Activated CD4-positive, alpha-beta T cell treated with anti-CD3 and anti-CD28 coated beads, Interleukin-2, amount 50 U/mL, for 48 hours (primary cell): ENCODE measurements at places on chromosomes 1 and 21.
A peak's percentile ranks its signal among the peaks of the same experiment; 100 is the strongest.

DNA sequence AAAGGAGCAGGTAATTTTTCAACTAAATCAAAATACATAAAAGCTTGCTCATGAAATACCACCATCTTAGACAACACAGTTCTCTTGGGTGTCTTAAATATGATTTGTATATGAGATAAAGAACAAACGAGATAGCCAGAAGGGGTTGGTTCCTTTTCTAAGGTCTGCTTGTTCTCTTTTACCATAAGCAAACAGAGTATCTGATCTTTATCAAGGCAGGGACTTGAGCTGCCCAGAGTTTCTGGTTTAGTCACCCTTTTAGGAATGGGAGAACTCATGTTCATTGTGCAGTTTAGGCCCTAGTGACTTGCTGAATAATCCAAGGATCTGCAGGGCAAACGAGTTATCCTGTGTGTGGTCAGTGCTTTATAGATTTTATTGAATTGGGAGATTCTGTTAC lies 3.0 kb upstream of the SUCO start:
- DNase-seq: no peak

DNA sequence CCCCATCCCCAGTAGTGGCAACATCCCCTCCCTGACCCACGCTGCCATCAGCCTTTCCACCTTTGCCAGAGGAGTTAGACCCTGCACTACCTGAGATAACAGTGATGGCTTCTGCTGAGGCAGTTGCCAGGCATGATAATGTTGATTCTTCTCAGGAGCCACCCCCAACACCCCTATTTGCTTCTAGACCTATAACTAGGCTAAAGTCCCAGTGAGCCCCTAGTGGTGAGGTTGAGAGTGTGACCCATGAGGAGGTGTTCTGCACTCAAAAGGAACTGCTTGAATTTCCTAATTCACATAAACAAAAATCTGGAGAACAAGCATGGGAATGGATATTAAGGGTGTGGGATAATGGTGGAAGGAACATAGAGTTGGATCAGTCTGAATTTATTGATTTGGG lies 159.6 kb upstream of the COL11A1 start:
- DNase-seq: no peak

GRCh38 chr1:119914071-119914470 lies 17.8 kb upstream of the ADAM30 start:
- no peak for DNase-seq

DNA sequence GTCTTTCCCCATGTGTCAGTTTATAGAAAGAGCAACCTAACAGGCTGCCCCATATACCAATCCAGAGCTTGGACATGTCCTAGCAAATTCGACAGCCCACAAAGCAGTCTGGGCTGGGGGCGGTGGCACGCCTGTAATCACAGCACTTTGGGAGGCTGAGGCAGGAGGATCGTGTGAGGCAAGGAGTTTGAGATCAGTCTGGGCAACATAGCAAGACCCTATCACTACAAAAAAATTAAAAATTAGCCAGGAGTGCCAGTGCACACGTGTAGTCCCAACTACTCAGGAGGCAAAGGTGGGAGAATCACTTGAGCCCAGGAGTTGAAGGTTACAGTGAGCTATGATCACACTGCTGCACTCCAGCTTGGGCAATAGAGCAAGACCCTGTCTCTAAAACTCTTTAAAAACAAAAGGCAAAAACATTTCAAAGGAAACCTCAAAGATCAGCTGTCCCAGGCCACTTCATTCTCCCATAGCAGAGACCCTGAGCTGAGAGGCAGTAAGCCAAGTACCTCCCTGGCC lies 54.4 kb downstream of the SETD4 start:
- no peak for DNase-seq

DNA sequence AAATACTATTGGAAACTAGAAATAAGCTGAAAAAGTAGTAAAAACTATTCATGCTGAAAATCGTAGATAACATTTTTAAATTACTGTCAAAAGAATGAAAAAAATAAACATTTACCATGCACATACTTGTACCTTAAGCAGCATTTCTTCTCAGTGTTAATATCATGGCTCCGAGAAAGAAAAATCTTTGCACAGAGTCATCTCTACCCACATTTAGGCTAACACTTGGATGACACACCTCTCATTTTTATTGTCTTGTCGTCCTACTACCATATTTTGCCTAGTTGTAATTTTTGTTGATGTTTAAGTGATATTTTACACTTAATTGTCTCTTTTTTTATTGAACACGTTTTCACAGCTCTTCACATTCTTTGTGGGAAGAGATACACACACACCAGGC lies 1.7 kb upstream of the TNFSF4 start:
- no peak for DNase-seq

- DNase-seq: no peak
Measured at GRCh38 chr21:33157303-33157702, 72.4 kb upstream of the IFNAR2 start.

GRCh38 chr21:34197561-34197960 lies 124.2 kb downstream of the MRPS6 start:
- DNase-seq: no peak

DNA sequence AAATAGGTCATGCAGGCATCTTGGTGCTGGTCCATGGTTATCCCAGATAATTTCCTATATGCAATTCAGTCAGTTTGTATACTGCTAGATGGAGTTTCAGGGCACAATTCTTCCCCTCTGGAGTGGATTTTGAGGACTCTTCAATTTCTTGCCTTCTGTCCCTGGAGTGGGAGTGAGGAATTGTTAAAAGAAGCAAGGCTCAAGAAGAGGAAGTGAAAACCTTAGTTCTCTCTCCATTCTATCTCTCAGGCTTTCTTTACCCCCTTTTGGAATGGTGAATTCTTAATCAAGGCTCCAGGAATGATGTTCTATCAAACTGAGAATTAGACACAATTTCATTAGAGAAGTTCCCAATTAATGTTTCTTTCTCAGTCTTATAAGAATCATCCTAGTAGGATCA lies 67.1 kb downstream of the RWDD3 start:
- DNase-seq: no peak

- DNase-seq: no peak
Measured at GRCh38 chr1:204418174-204419063, 6.8 kb upstream of the PPP1R15B start.

DNA sequence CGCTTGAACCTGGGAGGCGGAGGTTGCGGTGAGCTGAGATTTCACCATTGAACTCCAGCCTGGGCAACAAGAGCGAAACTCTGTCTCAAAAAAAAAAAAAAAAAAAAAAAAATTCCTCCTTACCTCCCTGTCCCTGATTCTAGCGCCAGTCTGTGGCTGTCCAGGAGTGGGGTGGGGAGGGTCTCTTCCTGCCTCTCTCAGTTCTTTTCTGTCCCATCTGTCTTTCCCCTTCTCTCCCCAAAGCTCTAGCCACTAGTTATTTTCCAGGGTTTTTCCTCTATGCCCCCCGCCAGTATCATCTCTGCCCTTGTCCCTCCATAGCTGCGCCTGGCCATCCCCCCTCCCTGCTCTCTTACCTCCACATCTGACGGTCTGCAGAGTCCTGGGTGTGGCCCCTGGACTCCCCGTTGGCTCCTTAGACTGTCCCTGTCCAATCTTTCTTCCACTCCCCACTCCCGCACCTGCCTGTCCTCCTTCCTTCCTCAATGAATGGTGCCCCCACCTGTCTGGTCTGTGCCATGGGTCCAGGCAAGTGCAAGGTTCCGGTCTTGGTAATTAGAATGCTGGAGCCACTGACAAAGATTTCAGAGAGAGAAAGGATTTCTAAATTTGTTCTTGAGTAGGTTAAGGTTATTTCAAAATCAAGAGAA lies 1.6 kb upstream of the TMEM63A start:
- DNase-seq: no peak

DNA sequence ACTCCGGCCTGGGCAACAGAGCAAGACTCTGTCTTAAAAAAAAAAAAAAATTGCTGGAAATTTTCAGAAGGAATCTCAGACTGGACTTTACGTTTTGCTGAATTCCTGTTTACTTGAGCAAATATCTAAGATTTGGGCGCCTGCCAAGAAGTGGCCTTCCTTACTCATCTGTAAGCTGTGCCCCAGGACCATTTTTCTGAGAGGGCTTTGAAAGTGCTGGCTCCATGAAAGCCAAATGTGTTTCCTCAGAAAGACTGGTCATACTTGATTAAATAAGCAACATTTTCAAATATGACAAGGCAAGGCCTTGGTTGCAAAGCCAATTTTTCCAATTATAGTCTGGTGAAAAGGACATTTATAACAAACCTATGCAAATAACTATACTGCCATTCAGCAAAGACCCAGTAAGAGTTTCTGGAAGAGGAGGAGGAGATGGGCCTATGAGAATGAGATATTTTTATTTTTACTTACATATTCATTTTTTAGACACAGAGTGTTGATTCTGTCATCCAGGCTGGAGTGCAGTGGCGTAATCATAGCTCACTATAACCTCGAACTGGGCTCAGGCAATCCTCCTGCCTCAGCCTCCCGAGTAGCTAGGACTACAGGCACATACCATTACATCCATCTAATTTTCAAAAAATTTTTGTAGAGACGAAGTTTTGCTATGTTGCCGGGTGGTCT lies 56.3 kb upstream of the HTR1D start:
- DNase-seq: no peak

DNA sequence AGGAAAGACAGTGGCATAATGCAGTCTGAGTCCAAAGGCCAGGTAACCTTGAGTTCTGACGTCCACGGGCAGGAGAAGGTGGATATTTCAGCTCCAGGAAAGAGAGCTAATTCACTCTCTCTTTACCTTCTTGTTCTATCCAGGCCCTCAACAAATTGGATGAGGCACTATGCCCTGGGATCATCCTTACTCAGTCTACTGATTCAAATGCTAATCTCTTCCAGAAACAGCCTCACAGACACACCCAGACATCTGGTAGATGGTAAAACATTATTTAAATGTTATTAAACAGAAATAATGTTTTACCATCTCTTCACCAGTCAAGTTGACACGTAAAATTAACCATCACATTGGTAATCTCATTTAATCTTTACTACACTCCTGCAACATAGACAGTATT lies 73.0 kb downstream of the RBM11 start:
- no peak for DNase-seq

GRCh38 chr1:14750490-14750889 lies 152.0 kb downstream of the KAZN start:
- no peak for DNase-seq

- no peak for DNase-seq
Measured at GRCh38 chr1:24874056-24874455, 56.0 kb downstream of the RUNX3 start.

GRCh38 chr1:115604508-115604907 lies 37.3 kb upstream of the VANGL1 start:
- DNase-seq: no peak

GRCh38 chr1:180966312-180966711 lies 53.6 kb downstream of the KIAA1614 start:
- DNase-seq: no peak

GRCh38 chr1:27342778-27343638 lies 1.2 kb downstream of the SYTL1 start:
- peak; percentile 66 for DNase-seq

DNA sequence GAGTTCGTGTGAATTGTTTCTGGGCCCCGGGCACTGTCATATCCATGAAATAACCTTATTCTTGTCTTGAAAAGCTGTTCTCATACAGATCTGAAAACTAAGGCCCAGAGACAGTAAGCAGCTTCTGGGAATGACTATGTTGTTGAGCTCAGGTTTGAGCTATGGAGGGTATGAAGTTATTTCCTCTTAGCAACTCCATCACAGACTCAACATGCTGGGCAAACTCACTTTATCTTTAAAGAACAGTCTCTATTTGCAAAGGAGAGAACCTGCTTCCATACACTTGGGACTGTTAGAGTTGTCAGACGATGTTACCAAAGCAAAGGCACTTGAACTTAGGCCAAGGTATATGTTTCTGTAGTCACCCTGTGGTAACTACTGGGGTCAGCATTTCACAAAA lies 90.0 kb downstream of the GPR88 start:
- no peak for DNase-seq

DNA sequence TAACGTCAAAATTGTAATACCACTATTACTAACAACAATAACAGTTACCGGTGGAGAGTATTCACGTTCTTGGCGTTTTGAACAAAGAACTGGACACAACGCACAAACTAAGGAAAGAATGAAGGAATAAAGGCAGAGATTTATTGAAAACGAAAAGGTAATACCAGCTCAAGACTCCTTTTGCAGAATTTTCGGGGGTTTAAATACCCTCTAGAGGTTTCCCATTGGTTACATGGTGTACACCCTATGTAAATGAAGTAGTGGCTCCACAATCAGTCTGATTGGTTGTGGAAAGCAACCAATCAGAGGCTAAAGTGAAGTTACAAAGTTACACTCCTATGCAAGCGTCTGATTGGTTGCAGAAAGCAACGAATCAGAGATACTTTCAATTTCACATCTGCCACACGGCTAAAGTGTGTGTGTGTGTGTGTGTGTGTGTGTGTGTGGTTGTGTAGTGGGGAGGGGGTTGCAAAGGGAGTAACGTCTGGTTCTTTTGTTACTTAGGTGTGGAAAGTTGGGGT lies 1.1 kb upstream of the GTF2B start:
- no peak for DNase-seq

- DNase-seq: no peak
Measured at GRCh38 chr1:86788300-86789206, 84.2 kb downstream of the SH3GLB1 start.

DNA sequence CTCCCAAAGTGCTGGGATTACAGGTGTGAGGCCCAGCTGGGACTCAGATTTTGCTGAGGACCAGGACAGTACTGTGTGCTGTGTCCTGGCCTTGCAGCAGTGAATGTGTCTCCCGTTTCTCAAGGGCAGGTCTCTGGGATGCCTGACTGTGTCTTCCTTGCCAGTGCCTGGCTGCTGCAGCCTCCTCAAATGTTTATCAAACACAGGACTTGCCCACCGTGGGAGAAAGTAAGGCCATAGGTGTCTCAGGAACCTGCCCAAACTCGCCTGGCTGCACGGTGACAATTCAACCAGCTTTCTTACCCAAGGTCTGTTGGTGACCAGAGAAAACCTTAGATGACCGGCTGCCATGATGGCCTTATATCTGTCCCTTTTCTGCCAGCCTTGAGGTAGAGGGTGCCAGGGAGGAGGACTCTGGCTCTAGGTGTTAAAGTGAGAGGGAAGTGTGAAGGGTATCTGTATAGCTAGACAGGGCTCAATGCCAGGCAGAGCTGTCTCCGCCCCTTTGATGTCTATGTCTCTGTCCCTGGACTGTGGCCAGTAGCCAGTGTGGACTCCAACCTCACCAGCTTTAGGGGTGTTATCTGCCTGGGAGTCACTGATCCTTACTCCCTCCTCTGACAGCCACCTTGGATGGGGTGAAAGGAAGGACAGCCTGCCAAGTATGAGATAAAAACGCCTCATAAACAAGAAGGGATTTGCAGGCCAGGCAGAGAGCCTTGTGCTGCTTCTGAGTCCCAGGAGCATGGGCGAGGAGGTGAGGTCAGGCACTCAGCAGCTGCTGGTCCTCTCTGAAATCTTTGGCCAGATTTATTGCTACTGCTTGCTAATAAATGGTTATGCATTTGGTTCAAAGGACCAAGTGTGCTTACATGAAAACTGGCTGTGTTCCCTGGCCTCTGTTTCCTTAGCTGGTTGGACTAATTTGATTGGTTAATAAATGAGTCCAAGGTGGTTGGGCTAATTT lies 22.3 kb downstream of the IL6R start:
- no peak for DNase-seq

- DNase-seq: no peak
Measured at GRCh38 chr1:167644551-167644950, 14.5 kb downstream of the RCSD1 start.
